ENCODE measurements at places on chromosomes 1 and 21.

- DNase-seq = no peak
These were observed 353.2 kb downstream of the PLPP3 start for GRCh38 chr1:56225964-56226815.

- no peak for DNase-seq
These were observed 13.5 kb upstream of the PEX10 start for GRCh38 chr1:2425892-2426291.

GRCh38 chr1:55010887-55011217 lies 12.1 kb downstream of the BSND start:
- no peak for DNase-seq

DNA sequence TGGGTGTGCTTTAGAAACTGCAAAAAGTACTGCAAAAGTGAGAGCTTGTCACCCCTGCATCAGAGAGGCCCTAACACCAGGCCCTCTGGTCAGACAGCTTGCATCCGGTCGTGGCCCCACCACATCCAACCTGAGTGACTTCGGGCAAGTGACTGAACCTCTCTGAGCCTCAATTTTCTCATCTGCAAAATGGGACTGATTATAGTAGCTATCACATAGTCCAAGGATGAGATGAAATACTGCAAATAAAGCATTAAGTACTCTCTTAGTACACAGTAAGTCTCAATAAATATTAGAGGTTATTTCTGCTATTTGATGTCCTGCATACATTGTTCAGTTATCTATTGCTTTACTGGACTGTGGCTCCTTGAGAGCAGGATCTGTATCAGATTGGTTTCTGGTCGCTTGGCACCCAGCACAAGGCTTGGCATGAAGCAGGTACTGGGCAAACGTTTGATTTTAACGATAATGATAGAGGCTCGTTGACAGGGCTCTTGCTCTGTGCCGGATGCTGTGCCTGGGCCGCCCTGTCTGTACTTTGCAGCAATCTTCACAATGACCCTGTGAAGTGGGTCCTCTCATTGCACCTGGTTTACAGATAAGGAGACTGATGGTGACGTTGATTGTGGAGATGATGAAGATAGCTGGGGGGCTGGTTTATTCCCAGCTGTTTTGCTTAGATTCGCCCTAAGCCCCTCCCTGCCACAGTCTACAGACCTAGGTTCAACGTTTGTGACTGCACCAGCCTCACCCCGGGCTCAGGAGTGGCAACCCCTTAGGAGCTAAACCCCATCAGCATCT lies 43.6 kb downstream of the RAP1GAP start:
- DNase-seq = no peak

- DNase-seq = no peak
These were observed 772 bp downstream of the ADAM15 start for GRCh38 chr1:155051777-155052398.

DNA sequence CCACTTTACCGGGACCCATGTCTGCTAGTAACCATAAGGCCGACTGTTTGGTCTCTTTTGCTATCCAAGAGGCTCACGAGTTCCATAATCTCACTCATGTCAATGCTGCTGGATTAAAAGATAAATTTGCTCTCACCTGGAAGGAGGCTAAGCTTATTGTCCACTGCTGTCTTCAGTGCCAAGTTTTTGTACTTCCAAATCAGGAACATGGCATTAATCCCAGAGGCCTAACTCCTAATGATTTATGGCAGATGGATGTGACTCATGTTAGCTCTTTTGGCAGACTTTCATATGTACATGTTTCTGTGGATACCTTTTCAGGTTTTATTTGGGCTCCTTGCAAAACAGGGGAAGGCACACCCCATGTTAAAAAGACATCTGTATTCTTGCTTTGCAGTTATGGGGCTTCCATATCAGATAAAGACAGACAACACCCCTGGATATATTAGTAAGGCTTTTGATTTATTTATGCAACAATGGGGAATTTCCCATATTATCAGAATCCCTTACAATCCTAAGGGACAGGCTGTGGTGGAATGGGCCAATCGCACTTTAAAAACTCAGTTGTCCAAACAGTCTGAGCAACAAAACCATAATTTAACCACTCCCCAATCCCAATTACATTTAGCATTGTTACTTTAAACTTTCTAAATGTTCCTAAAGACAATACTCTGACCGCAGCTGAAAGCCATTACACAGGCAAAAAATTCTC lies 162.7 kb downstream of the IER5 start:
- DNase-seq = no peak

GRCh38 chr1:210586771-210587170 lies 258.1 kb downstream of the HHAT start:
- no peak for DNase-seq

DNA sequence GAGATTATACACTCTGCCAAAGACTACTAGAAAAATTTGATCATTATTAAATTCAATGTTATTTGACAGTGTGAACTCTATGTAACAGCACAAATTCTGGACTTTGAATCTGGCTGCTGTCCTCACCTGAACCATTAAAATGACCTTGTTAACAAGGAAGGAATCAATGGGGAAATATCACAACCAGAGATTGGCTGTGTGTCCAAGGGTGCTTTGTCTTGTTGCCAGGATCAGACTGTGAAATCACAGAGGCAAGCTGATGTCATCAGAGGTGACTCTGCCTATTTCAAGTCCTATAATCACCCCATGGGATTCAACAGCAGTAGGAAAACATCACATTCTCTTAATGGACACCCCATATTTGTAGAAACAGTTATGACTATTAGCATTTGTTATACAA lies 46.8 kb downstream of the ADAMTS5 start:
- no peak for DNase-seq

- DNase-seq = no peak
These were observed 63.4 kb upstream of the COA6 start for GRCh38 chr1:234309598-234310459.

DNA sequence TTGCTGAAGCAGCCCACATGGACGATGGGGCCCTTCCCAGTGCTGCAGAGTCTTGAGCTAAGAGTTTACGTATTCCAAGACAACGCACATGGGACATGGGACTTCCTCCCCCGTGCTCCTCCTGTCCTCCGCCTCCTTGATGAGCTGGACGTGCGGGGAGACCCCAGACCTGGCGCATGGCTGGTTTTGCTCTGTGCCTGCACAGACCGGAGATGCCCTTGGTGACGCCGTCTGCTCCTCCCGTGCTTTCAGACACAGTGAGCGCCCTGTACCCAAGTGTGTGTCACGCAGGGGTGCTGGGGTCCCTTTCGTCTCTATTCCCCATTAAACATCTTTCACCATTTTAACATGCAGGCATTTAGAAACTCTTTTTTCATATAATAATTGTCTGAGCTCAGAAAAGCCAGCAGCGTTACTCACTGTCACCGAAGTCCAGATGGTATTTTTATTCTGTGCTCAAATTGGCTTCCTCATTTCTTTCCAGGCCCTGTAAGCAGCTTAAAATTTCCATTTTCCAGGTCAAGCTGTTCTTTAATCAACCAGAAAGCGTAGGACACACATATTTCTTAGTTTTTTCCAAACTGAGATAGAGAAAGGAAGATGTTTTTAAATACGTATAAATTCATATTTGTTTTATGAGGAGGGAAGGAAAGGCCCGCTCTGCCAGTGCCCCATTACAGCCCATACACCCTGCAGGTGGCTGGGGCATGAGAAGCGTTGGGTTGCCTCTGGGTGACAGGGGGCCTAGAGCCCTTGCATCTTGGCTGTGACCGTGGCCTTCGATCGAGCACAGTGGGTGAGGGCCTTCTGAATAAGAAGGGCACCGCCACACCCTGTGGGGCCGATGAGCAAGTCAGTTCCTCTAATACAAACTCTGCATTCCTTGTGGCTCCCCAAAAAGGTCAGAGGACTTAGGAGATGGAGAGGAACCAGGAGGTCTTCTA lies 17.9 kb upstream of the ZBTB21 start:
- DNase-seq = no peak

GRCh38 chr1:62928885-62929284 lies 145.0 kb downstream of the ATG4C start:
- no peak for DNase-seq

- DNase-seq = no peak
These were observed 8.2 kb downstream of the THRAP3 start for GRCh38 chr1:36232212-36233095.

DNA sequence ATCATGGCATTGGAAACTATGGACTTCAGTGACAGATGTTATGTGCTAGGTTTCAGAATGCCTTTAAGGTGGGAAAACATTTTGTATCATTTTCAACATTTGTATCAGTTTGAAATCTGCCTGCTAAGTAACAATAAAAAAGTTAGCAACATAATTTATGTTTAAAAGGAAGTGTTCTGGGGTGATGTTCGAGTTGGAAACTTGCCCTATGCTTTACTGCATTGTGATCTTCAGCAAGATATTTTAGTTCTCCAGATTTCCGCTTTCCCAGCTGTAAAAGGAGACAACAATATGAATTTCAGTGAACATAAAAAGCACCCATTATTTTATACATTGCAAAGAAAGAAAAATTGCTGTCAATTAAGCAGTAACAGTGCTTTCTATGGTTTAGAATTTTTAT lies 187.4 kb downstream of the DISC1 start:
- no peak for DNase-seq

DNA sequence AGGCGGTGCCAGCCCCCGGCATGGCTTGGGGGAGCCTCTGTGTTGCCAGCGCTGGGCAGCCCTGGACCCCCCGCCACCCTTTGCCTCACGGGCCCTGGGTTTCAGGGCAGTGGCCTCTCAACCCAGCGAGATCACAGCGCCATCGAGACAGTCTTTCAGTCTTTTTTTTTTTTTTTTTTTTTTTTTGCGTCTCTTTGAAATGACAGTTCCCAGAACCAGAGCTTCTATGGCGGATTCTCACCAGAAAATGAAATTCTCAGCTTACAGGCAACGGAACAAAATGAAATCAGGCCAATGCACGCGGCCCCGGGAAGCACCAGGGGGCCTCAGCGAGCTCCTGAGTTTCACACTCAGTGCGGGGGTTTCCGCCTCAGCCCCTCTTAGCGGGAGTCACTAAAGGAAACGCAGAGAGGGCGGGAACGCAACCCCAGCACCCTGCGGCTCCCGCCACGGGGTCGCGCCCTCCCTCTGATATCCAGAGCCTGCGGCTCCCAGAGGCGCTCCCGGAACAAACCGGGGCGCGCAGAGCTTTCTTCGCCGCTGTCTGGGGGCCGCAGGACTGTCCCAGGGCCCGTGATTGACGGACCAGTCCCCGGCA lies 8.0 kb upstream of the COL6A1 start:
- DNase-seq = no peak

GRCh38 chr1:14531519-14531918 lies 67.0 kb upstream of the KAZN start:
- DNase-seq = no peak

DNA sequence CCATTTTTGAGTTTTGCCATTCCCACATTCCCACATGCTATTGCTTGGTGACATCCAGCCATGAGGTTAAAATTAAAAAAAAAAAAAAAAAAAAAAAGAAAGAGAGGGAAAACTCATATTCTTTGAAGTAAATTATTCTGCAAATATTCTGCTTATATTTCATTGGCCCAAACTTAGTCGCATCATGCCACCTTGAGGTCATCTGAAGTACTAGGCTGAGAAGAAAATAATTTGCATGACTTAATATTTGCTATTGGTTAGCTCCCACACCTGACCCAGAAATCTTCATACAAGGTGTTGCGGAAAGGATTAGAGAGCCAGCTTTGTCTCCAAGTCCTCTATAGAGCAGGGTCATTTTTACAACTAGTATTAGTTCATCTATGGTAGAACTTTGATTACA lies 2206.0 kb downstream of the MRPL39 start:
- no peak for DNase-seq

- no peak for DNase-seq
These were observed 28.5 kb downstream of the PTGFRN start for GRCh38 chr1:116938216-116938615.

GRCh38 chr1:242579528-242580235 lies 55.2 kb upstream of the PLD5 start:
- DNase-seq = no peak

DNA sequence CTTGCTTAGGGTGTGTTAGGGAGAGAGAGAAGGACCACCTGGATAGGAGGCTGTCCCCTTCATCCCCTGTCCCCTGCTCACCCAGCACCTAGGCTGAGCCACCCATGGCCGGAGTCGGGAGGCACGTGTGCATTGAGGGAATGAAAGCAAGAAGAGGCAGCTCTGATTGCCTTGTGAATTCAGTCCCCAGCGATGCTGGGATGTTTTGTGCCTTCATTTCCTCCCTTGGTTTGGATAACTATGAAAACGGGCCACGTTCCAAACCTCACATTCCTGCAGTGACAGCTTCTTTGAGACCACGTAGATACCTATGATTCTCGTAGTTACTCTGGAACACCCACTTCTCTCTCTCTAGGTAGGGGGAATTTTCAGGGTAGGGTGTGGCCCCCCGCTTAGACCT lies 67.1 kb downstream of the MAN1C1 start:
- DNase-seq = no peak

GRCh38 chr1:2343023-2343935 lies 48.1 kb downstream of the MORN1 start:
- no peak for DNase-seq

DNA sequence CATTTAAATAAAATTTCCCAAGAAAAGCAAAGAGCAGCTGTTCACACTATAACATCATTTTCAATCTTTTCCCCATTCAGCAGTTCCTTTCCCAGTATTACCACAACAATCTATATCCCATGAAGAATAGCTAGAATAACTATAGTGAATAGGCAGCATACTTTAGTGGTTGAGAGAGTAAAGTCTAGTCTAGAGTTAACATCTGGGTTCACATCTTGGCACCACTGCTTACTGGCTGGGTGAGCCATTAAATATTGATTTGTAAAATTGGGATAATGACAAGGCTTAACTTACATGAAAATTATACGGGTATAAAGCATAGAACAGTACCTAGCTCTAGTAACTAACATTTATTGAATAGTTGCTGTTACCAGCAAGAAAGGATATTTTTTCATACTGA lies 14.4 kb downstream of the S100PBP start:
- DNase-seq = no peak

DNA sequence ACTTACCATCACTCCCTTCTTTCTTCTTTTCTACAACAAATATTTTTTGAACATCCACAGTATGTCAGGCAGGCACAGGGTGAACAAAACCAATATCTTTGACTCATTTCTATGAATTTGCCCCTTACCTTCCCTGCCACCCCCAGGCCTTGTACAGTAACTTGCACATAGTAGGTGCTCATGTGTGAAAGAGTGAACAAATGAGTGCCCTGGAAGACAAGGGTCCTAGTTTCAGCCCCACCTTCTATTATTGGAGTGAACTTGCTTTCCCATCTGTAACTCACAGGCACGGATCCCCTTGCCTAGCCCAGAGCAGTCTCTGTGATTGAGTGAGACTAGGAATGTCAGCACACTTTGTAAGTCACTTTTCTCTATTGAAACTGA lies 12.8 kb downstream of the ZDHHC18 start:
- no peak for DNase-seq

GRCh38 chr1:961132-961669 lies 817 bp downstream of the KLHL17 start:
- DNase-seq = no peak

DNA sequence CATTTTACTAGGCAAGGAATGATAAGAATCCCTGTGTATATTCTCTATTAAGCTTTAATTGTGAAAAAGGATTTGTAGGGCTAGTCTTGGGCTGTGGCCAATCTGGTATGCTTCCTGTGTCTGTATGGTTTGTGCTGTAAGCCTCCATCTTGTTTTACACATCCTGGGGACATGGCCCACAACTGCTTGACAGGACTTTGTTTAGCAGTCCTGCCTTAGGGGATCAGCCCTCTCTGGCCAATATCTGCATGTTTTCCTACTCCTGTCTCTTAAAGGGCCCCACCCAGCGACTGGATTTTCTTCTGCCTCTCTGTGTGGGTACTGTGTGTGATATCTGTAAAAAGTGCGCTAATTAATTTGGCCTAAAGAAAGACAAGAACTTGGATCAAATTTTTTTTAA lies 813.2 kb downstream of the PLA2G4A start:
- no peak for DNase-seq
